HFFc6 (cell line): ENCODE measurements at places on chromosomes 3 and 15. TPM values are rescaled to one million over a fixed set of nuclear protein-coding genes. Genes with fewer than 3 reads are reported as not detected.

- peaks cover 7% of the 10 kb centered on the region for H3K27me3 ChIP-seq
- DNase-seq: no peak
- H3K36me3 ChIP-seq: peaks cover 36% of the 10 kb centered on the region
- H3K4me1 ChIP-seq: peaks cover 34% of the 10 kb centered on the region
Measured at GRCh38 chr3:128050597-128050996, 1.6 kb upstream of the SEC61A1 start.

CSNK1G1 gene
- total RNA-seq: 17.7 to 20.6 TPM (median 18.6 TPM) in 3 replicates

GRCh38 chr3:125585595-125586223 lies 9.6 kb downstream of the OSBPL11 start:
- no peak overlapping the region for H3K27ac ChIP-seq
- H3K36me3 ChIP-seq: no peaks in the 10 kb centered on the region
- no peak overlapping the region for H3K4me3 ChIP-seq
- H3K4me1 ChIP-seq: peaks cover 19% of the 10 kb centered on the region

GRCh38 chr15:30925686-30926085 lies 22.0 kb downstream of the FAN1 start:
- H3K4me1 ChIP-seq: peaks cover 47% of the 10 kb centered on the region
- H3K27ac ChIP-seq: no peak overlapping the region
- no peak overlapping the region for H3K4me3 ChIP-seq
- peaks cover 34% of the 10 kb centered on the region for H3K36me3 ChIP-seq
- peaks cover 9% of the 10 kb centered on the region; the same call in 1 of the 2 replicates for H3K27me3 ChIP-seq

DNA sequence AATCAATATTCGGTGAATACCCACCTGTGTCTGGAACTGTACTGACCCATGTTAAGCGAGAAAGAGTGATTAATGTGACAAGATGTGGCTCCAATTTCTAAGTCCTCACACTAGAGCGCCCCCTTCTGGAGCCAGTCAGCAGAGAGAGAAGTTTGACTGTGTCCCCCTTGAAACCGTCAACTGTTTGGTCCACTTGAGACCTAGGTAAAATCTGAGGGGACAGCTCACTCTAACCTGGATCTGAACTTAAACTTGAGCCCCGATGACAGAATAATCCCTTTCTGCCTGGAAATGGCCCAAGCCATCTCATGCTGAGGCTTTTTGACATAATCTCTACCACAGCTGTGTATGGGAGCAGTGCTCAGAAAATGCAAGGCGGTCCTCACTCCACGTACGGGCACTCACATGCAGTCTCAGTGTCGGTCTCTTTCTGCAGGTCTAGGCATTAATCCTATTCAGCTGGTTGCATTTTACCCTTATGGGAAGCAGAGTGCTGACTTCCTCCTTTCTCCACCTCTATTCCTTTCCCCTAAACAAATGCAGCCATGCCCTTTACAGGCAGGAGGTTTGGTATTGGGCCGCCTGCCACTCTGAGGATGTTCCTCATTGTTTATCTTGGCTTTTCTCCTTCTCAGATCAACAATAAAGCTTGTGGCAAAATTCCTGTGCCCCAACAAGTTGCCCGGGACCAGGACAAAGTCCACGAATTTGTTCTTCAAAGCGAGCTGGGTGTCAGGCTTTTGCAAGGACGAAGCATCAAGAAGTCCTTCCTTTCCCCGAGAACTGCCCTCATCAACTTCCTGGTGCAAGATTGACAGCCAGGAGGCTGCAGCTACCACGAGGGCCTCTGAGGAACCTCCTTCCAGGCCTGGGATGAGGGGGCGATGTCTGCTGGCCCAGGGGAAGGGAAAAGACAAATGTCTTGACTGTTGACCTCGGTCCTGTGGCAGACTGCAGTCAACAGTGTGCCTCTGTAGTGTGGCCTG lies 47.5 kb upstream of the LIMD1 start:
- H3K27ac ChIP-seq: peak overlapping the region; percentile 85
- no peak for DNase-seq
- peaks cover 20% of the 10 kb centered on the region for H3K36me3 ChIP-seq
- H3K4me3 ChIP-seq: no peak overlapping the region
- H3K27me3 ChIP-seq: peaks cover 6% of the 10 kb centered on the region

HOMER2 gene
- 0.84 to 1.3 TPM (median 0.90 TPM) in 3 replicates for total RNA-seq

SUCLG2 gene
- total RNA-seq: 50.6 to 71.7 TPM (median 51.4 TPM) in 3 replicates

PGBD4 gene
- 1.6 to 2.4 TPM (median 2.1 TPM) in 3 replicates for total RNA-seq

DNA sequence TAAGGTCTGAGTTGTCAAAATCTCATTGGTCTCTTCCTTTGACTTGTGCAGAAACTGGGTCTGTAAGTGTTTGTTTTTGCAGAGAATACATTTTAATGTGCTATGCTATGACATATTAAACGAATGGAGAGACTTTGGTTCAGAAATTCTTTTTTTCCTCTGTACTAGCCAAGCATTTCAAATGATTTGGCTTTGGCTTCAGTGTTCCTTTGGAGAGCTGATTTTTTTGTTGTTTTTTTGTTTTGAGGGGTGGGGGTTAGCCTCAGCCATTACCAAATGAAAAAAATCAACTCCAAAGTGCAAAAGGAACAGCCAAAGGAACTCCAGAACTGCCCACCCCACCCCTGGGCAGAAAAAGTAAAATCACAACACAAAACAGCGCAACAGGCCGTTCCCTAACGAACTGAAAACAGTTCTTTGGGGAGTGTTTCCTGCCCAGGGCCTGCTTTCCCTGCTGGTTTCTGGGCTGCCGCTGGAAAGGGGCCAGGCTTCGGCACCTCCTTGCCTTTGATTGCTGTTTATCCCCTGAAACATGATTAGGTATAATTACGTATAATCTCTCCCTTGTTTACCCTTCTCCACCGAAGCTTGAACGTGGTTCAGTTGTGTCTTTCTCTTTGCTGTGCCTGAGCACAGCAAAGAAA lies 57.6 kb upstream of the NEO1 start:
- H3K4me3 ChIP-seq: no peak overlapping the region
- no peaks in the 10 kb centered on the region for H3K36me3 ChIP-seq
- DNase-seq: no peak

DNA sequence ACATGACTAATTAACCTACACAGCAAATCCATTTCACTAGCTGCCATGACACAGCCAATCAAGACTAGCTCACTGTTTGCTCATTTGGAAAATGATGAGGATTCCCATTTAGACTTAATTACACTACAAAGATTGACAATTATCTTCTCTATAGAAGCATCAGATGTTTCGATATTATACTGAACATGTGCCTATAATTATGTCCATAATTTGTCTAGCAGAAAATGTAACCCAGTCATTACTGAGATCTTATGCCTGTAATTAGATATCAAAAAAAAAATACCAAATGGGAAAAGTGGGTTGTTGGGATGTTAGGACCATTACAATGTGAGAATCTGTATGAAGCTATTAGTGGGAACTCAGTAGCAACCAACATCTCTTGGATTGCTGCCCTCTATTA lies 344.2 kb upstream of the MCTP2 start:
- no peaks in the 10 kb centered on the region for H3K4me1 ChIP-seq
- no peaks in the 10 kb centered on the region for H3K27me3 ChIP-seq
- H3K27ac ChIP-seq: no peak overlapping the region
- H3K4me3 ChIP-seq: no peak overlapping the region
- no peaks in the 10 kb centered on the region for H3K36me3 ChIP-seq

HDAC11 gene
- total RNA-seq: 8.5 and 11.4 TPM in 2 replicates
